ENCODE measurements at places on chromosomes 2 and 18.

- DNase-seq: no peak
Observed at GRCh38 chr2:121155502-121156056, 129.4 kb downstream of the TFCP2L1 start.

DNA sequence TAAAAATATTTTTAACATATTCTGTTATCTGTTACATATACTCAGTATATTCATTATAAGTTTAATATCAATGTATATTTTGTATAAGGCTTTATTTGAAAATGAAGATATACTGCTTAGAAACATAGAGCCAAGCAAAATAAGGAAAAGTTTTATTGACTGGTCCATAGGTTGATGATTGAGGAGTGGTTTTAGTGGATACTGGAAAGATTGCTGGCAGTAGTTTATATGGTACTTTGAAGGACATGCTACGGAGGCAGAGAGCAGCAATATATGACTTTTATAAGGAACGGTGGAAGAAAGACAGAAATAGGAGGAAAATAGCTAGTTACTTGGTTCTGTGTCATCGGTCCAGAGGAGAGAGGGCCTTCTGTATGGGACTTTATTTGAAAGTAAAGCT is 92.4 kb downstream of the ZNF236 start:
- DNase-seq: no peak

DNA sequence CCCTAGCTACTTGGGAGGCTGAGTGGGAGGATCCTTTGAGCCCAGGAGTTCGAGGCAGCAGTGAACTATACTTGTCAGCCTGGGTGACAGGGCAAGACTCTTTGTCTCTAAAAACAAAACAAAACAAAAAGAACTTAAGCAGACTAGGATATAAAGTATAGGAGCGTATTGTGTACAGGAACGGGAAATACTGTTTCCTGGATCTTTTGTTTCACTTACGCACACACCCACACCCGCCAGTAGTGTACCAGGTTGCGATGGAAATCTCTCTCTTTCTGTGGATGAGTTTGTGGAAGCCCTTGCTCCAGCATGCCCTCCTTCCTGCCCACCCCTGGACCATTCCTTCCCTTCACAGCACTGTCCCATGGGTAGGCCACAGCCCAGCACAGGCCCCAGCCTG is 136.3 kb downstream of the RPIA start:
- DNase-seq: no peak

DNA sequence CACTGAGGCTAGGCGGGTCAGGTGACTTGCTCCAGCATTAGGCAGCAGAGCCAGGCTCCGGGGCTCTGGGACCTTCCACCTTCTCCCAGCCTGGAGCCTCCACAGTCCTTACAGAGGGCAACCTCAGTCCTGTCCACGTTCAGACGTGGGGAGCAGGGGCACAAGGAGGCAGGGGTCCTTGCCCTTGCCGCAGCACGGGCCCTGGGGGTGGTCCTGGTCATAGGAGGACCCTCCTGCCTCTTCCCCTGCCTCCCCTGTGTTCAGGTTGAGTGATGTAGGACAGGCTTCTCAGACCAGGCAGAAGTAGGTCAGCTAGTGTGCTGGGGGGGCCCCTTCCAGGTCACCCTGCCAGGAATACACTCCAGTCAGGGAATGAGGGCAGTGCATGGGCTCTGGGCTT is 5.4 kb upstream of the ARHGEF4 start:
- no peak for DNase-seq

- DNase-seq: no peak
Observed at GRCh38 chr2:223853425-223853837, 16.0 kb upstream of the AP1S3 start.

DNA sequence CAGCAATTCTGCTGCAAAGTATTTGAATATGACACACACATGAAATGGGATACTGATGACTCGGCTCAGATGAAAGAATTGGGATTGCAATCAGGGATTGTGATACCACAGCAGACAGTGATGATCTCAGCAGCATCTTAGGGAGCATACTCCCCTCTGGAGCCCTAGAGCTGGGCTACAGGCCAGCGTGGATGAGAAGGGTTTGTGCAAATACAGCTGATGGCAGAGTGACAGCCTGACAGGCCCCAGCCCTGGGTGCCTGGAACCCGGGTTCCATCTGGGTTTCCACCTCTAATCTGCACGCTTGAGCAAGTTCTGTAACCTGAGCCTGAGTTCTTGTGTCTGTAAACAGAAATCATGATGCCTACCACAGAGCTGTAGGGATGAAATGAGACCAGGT is 418.0 kb downstream of the LRATD1 start:
- DNase-seq: no peak

DNA sequence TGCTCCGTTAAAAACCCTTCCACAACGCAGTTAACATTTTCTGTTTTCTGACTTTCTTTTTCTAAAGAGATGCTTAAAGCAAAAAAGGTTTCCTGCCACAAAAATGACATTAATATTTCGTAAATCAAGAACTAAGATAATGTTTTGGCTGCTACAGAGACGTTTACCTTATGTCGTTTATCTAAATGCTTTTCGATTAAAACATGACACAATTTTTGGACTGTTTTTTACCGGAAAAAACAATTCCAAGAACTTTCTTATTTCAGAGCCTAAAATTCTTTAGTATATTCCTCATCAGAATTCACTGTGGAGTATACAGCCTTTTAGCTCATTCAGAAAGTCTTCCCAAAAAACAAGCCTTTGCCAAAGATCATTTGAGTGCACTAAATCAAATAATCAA is 278.0 kb upstream of the TCF4 start:
- no peak for DNase-seq

GRCh38 chr2:242001853-242002252 is 132.3 kb downstream of the RTP5 start:
- no peak for DNase-seq

DNA sequence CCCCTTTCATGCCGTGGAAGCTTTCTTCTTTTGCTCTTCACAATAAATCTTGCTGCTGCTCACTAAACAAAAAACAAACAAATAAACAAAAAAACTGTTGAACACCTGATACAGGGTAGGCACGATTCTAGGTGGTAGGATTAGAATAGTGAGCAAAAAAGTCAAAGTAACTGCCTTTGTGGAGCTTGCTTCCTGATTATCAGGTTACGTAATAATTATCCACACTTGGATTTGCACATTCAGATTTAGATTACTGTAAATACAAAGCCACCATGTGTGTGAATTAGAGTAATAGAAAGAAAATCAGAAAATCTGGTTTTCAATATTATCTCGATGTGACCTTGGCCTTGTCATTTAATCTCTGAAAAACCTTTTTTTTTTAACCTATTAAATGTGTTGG is 307.1 kb downstream of the NRXN1 start:
- DNase-seq: no peak

- no peak for DNase-seq
Observed at GRCh38 chr18:3869848-3870247, 419.9 kb downstream of the TGIF1 start.

- DNase-seq: no peak
Observed at GRCh38 chr2:37243435-37243834, 12.0 kb downstream of the NDUFAF7 start.

DNA sequence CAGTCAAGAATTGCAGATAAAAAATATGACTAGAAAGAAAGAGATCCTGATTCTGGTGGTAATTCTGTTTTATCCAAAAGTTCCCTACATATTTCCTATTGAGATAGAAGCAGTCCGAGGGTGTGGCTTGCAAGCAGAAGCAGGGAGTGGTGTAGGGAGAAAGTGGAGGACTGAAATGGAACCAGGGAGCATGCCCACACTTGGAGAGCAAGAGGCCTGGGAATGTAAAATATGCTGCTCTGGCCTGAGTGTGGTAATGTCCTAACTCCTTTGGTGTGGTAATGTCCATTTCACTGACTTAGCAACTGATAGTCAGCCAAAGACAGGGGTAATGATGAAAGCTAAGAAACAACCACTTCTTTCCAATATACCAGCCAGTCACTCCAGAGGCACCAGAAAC is 30.1 kb upstream of the FMNL2 start:
- no peak for DNase-seq

GRCh38 chr2:205199165-205199850 is 483.0 kb upstream of the NRP2 start:
- no peak for DNase-seq

DNA sequence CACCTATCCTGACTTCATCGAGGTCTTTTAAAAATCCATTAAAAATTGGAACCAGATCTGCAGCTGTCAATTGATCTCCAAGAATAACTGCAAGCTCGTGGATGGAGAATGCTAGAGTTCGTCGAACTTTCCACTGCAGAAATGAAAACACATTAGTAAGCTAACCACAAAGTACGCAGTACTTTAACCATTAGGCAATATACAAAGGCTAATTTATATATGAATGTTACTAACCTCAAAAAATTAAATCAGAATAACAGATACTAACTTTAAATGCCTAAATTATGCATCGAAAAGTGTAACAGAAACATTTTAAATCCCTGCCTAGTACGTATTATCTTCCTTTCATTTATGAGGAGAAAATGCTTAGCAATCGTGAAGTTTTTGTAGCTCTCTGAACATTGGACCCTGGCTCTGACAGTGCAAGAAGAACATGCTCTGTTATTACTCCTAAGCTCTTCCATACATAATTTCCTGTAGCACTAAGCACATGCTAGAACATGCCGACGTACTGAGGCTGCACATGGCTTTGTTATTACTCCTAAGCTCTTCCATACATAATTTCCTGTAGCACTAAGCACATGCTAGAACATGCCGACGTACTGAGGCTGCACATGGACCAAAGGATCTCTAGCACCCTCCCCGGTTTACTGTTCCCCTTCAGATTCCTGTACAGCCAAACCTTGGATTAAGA is 57.0 kb downstream of the PPP4R1 start:
- no peak for DNase-seq

- DNase-seq: no peak
Observed at GRCh38 chr18:48888773-48889080, 62.0 kb downstream of the SMAD7 start.

DNA sequence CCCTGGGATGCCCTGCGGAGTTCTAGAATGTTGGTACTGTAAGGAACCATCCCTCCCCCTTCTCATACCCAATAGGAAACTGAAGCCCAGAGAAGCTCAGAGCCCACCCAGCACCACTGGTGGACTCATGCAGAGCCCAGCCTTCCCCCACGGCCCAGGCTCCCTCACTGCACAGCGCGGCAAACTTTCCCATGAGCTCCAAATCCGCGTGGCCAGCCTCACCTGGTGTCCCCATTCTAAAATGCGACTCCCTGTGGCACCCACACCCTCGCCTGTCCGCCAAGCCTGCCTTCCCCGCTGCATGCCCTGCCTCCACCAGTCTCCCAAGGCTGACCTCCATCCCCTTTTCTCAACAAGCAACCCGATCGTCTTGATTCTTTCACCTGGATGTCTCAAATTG is 51.1 kb downstream of the PTGR3 start:
- no peak for DNase-seq

GRCh38 chr2:111122631-111123421 is 2.1 kb downstream of the BCL2L11 start:
- DNase-seq: peak; percentile 17

DNA sequence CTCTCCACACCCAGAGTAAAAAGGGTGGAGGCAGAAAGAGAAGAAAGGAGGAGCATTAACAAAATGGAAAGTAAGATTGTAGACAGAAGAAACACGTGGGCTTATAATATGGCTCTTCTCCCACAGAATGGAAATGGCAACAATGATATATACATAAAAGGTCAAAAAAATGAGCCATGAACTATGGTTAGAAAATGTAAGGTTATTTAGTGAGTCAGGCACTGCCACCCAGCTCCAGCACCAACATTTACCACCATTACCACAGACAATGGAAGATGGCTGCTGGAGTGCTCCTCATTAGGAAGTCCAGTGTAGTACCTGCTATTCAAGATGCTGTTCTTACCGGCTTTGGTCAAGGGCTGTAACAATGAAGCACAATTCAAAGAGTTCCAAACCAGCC is 258.0 kb downstream of the ZEB2 start:
- DNase-seq: no peak

GRCh38 chr2:238942726-238943300 is 94.9 kb downstream of the TWIST2 start:
- no peak for DNase-seq

GRCh38 chr18:58268849-58269248 is 224.8 kb downstream of the NEDD4L start:
- no peak for DNase-seq

DNA sequence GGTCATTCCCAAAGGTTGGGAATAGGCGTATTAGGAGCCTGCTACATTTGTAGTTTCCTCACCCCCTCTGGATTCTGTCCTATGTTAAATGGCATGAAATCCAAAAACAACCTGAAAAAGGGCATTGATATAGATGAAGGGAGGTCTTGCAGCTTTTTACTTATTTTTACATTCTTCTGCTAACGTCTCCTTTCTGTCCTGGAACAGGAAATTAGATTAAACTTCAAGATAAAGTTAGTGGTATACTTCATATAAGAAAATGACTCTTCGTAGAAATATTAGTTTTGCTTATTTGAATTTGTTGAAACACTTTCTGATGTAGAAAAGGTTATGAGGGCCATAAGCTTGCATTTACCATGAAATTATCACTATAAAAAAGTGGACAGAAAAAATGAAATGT is 694.5 kb downstream of the ADCYAP1 start:
- DNase-seq: no peak

All from GM13977 (cell line).